ENCODE measurements at places on chromosomes 13 and 19.

GRCh38 chr13:51601601-51602565 is 17.6 kb downstream of the WDFY2 start:
- DNase-seq: no peak

DNA sequence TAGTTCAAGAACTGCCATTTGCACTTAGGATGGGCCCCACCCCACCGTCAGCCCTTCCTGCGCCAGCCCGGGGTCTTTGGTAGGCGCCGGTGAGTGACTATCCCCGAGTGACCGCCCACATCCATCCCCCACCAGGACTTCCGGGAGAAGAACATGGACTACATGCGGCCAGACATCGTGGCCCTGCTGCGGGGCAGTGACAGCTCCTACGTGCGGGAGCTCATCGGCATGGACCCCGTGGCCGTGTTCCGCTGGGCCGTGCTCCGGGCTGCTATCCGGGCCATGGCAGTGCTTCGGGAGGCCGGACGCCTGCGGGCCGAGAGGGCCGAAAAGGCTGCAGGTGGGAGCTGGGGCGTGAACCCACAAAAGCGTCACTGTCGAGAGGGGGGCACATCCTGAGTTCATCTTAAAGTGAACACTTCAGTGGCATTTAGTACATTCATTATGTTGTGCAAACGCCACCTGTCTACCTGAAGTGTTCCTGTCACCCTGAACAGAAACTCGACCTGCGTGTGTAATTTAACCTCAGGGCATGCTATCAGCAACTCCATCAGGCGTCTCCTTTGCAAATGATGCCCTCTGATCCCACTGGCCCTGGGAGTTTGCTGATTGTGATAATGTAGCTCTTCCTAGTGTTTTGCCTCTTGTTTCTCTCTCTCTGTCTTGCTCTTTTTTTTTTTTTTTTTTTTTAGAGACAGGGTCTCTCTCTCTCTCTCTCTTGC is 42.4 kb upstream of the USE1 start:
- no peak for DNase-seq

GRCh38 chr13:97460853-97461252 is 26.9 kb downstream of the RAP2A start:
- DNase-seq: no peak

DNA sequence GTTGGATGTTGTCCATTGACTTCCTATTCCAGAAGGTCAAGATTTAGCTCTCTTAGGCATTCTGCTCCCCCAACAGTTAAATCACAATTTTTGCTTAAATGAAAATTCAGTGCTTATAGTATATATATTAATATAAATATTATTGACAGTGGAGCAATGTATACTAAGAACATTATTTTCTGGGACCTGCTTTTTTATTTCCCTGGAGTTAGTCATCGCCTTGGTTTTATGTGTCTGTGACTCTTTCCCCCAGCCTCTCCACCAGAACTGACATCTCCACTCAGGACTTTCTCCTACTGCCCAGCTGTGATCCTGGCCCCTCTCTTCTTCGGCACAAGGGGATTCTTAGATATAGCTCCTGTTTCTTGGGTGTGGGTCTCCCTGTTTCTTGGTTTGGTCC is 10.2 kb upstream of the MATK start:
- DNase-seq: no peak

GRCh38 chr13:35534343-35534742 is 57.9 kb upstream of the MAB21L1 start:
- no peak for DNase-seq

DNA sequence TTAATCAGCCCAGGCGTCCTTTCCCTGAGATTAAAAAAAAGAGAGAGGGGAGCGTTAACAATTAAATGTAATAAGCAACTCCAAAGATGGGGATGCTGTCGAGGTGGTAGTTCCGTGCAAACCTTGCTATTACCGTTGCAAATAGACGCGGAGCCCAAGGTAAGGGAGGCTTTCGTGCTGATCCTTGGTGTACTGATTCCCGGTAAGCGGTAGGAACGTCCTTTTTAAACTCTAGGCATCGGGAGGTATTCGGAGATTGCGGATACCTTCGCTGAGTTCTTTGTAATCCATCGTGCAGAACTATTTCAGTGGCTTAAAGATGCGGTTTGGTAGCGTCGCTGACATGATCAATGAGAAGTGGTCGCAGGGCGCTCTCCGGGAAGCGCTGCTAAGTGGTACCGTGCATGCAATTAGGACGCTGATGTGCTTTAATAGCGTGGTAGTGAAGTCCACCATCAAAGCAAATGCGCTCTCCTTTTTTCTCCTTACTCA is 3.1 kb downstream of the SLITRK5 start:
- DNase-seq: no peak

DNA sequence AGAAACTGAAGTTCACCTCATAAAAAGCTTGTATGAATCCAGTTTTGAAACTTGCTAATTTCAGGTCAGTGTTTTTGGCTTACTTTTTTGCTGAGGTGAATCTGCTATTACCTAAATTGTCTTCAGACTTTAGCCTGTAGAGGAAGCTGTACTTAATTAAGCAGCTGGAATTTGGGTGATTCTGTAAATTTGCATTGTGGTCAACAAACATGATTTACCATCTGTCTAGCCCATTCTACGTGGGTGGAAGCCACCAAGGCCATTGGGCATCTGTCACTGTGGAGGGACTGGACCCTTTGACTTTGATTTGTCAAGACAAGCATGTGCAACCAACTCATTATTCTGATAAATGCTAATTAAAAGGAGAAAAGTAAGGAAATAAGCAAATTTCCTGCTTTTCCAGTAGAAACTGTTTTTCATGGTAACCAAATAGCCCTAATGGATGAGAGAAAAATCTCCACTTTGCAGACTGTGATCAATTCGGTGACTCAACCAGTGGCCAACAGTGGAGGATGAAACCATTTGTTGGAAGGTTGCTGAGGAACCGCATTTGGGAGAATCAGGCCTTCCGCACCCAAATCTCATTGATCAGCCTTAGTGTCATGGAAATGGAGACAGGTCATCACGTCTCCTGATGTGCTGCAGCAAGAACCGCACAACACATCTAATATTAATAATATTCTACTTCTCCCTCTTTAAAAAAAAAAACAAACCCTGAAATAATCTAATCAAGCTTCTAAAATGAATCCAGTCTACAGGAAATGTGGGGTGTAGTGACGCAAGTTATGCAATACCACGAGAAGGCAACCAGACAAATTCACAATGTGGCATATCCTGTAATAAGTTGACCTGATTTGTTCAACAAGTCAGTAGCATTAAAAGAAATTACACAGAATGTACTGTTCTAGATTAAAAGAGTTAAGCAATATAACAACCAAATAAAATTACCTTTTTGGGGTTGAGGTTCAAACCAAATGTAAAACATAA is 54.3 kb downstream of the GARRE1 start:
- no peak for DNase-seq

DNA sequence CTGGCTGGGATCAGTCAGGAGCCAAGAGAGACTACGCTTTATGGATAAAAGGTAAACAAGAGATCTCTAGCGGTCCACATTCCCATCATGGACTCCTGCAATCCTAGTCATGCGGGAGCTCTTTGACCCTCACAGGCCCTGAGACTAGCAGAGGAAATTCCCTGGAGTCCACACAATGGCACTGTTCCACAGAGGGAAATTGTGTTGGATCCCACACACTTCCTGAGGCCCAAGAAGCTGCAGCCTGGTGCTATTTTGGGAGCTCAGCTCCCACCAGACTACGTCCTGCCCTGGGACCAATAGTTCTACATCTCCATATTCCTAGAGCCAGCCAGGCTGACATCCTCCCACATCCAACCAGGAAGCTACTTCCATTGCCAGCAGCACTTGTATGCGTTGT is 2358.4 kb downstream of the PCDH9 start:
- DNase-seq: no peak

GRCh38 chr19:13189600-13189999 is 39.4 kb downstream of the IER2 start:
- DNase-seq: no peak

DNA sequence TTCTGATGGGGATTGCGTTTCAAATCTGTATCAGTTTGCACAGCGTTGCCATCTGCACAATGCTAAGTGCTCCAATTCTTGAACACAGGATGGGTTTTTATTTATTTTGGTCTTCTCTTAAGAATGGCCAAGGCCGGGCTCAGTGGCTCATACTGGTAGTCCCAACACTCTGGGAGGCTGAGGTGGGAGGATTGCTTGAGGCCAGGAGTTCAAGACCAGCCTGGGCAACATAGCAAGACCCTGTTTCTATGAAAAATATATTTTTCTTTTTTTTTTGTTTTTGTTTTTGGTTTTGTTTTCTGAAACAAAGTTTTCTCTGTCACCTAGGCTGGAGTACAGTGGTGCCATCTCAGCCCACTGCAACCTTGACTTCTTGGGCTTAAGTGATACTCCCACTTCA is 5.5 kb upstream of the YJEFN3 start:
- DNase-seq: no peak

DNA sequence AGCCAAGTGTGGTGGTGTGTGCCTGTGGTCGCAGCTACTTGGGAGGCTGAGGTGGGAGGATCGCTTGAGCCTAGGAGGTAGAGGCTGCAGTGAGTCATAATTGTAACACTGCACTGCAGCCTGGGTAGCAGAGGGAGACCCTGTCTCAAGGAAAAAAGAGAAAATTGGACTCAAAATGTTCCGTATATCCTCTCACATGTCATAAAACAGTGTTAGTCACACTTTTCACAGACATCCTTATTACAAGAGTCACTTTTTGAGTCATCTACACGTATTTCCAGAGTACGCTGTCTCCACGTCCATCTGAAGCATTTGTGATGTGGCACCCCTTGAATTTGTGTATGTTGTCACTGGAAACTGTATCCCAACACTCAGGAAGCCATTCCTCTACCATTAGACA is 133.0 kb downstream of the SIPA1L3 start:
- DNase-seq: no peak

DNA sequence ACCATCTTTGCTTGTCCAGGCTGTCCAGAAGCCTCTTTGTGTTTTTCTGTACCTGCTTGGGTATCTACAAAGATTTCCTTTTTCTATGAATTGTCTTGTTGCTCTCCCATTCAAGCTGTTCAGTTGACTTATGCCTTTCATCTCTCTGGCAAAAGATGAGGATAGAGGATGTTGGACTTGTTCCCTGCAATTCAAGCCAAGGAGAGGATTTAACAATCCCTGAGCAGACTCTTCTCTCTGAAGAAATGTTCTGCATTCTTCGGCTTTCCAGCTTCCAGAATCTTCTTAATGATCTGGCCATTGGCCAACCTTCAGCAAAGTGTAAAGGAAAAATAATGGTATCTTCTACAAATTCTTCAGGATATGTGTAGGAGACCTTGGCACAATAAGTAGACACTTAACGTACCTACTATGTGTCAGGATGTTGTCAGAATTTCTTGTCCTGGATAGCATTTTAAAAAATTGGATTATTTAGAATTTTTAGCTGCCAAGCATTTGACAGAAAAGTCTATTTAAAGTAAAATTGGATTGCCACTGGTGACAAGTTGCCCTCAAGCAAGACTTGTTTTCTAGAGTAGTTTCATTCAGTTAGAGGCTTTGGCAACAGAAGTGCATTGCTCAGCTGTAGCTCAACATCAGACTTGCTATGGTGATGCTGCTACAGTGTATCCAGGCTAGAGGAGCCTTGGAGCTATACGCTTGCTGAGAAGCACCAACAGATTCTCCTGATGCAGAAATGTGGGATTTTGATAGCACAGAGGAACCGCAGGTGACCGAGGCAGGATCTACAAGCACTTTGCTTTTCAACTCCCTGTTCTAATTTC is 455.7 kb downstream of the SUCLA2 start:
- no peak for DNase-seq

- no peak for DNase-seq
These were observed at the start of gene WDR88 for GRCh38 chr19:33132021-33132420. WDR88 (plus strand) TSS chr19:33132114; CDS start chr19:33132170, 56 bp downstream.

GRCh38 chr19:27975419-27976005 is 1237.4 kb downstream of the UQCRFS1 start:
- DNase-seq: no peak

- DNase-seq: no peak
These were observed 397.4 kb downstream of the DACH1 start for GRCh38 chr13:71469626-71470025.

- DNase-seq: no peak
These were observed 605.3 kb upstream of the SLC10A2 start for GRCh38 chr13:103671547-103671946.

DNA sequence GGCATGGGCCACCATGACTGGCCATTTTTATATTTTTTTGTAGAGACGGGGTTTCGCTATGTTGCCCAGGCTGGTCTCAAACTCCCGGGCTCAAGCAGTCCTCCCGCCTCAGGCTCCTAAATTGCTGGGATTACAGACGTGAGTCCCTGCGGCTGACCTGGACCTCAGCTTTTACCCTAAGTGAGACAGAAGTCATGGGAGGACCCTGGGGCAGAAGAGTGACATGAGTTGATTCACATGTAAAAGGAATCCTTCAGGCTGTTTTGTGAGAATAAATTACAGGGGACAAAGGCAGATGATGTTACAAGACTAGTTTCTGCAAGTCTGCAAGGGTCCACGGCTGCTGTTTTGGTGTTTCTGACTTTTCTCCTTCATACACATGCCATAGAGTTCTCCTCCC is 2.6 kb upstream of the BCAM start:
- no peak for DNase-seq

GRCh38 chr13:28849441-28849840 is 29.3 kb downstream of the MTUS2 start:
- no peak for DNase-seq

- no peak for DNase-seq
These were observed 3.5 kb downstream of the FXYD3 start for GRCh38 chr19:35119091-35119490.

- no peak for DNase-seq
These were observed 256.0 kb upstream of the IRS2 start for GRCh38 chr13:110042253-110042950.

DNA sequence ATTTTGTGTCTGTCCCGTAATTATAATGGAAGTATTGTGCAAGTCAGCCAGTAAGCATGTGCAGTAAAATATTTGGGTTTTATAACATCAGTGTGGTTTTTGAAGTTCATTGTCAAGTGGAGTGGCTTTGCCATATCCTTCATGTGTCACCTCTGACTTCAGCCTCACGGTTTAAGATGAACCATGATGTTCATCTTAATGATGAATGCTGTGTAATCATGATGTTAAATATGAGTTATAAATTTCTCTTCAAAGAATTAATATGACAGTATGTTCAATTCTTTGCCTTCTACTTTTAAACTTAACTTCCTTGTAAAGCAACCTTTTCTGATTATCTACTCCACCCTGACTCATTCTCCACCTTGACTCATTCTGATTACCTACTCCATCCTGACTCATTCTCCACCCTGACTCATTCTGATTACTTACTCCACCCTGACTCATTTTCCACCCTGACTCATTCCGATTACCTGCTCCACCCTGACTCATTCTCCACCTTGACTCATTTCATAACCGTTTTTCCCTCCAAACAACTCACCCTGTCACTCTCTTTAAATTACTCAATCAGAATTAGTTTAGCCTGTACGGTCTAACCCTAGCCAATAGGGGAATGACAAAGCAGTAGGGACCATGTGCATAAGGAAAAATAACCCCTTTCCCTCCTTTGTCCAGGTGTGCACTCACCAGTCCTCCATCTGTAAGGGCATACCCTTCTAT is 50.3 kb upstream of the ANKRD10 start:
- no peak for DNase-seq

- DNase-seq: no peak
These were observed 122.1 kb upstream of the SPATA13 start for GRCh38 chr13:24038405-24038804.
